ENCODE measurements at places on chromosomes 11 and 22. TPM values are rescaled to one million over a fixed set of nuclear protein-coding genes. Genes with fewer than 3 reads are reported as not detected.

- H3K27ac ChIP-seq: no peak overlapping the region
- no peak overlapping the region for H3K4me3 ChIP-seq
- no peaks in the 10 kb centered on the region for H3K4me1 ChIP-seq
- DNase-seq: no peak
- H3K27me3 ChIP-seq: no peaks in the 10 kb centered on the region
Measured at GRCh38 chr11:68146704-68147474, 25.7 kb upstream of the CHKA start.

GRCh38 chr11:69979632-69980031 lies 98.5 kb upstream of the ANO1 start:
- no peak for DNase-seq
- no peak overlapping the region for H3K4me3 ChIP-seq
- no peaks in the 10 kb centered on the region for H3K36me3 ChIP-seq
- peaks cover 28% of the 10 kb centered on the region for H3K4me1 ChIP-seq
- H3K27ac ChIP-seq: no peak overlapping the region

GRCh38 chr11:101508370-101508769 lies 75.4 kb downstream of the TRPC6 start:
- H3K36me3 ChIP-seq: no peaks in the 10 kb centered on the region
- no peak overlapping the region for H3K4me3 ChIP-seq
- H3K27me3 ChIP-seq: no peaks in the 10 kb centered on the region

GRCh38 chr22:43168471-43169309 lies 17.3 kb downstream of the TSPO start:
- no peak overlapping the region for H3K27ac ChIP-seq
- no peaks in the 10 kb centered on the region for H3K4me1 ChIP-seq
- no peak overlapping the region for H3K4me3 ChIP-seq
- peaks cover 13% of the 10 kb centered on the region for H3K36me3 ChIP-seq

DNA sequence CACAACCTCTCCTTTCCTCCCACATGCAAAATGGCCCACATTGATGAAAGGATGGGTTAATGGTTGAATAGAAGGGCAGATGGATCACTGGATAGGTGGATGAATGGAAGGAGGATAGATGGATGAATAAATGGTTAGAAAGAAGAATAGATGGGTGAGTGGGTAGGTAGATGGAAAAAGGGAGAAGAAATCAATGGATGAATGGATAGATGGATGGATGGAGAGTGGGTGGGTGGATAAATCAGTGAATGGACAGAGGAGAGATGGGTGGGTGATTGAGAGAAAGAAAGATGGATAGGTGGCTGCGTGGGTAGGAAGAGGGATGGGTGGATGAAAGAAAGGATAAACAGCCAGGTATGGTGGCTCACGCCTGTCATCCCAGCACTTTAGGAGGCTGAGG lies 1.2 kb downstream of the SEC14L3 start:
- DNase-seq: no peak
- H3K27me3 ChIP-seq: no peaks in the 10 kb centered on the region
- H3K4me3 ChIP-seq: no peak overlapping the region
- H3K27ac ChIP-seq: no peak overlapping the region
- H3K36me3 ChIP-seq: no peaks in the 10 kb centered on the region

GRCh38 chr11:36258730-36259360 lies 30.4 kb downstream of the COMMD9 start:
- no peak overlapping the region for H3K27ac ChIP-seq
- H3K27me3 ChIP-seq: no peaks in the 10 kb centered on the region

DNA sequence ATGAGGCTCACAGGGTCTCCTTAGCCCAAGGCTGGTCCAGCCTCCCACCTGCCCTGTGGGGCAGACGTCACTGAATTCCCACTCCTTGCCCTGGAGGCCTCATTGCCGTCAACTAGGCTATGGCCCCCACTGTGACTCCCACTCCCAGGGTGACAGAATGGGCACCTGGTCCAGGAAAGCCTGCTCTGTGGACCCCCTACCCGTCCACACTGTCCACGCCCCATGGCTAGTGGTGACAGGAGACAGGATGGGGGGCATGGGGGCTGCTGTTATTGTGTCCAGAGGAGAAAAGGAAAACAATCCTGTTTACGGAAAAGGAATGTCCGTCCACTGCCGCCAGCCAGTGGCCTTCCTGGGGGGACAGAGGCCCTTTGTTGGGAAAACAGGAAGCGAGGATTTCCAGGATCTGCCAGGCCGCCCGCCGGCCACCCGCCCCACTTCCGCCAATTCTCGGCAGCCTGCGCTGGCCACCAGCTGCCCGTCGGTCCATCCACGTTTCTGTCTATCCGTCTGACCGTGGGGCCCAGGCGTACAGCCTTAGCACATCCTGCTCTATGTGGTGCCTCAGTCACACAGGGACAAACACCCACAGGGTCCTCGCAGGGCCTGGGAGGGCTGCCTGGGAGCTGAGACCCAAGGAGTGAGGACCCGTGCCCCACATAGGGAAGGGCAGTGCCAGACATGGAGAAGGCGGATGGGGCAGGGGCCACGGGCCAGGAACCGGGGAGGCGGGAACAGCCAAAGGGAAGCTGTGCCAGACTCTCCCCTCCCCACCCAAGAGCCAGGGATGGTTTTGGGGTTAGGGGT lies 19.5 kb downstream of the CRELD2 start:
- no peak overlapping the region for H3K27ac ChIP-seq
- no peaks in the 10 kb centered on the region for H3K27me3 ChIP-seq
- no peaks in the 10 kb centered on the region for H3K36me3 ChIP-seq
- no peak overlapping the region for H3K4me3 ChIP-seq
- DNase-seq: no peak

- peaks cover 12% of the 10 kb centered on the region for H3K4me1 ChIP-seq
- no peaks in the 10 kb centered on the region for H3K27me3 ChIP-seq
- no peak for DNase-seq
- H3K36me3 ChIP-seq: no peaks in the 10 kb centered on the region
- H3K4me3 ChIP-seq: no peak overlapping the region
Measured at GRCh38 chr22:44154436-44154942, 26.2 kb upstream of the PARVG start.

- H3K4me1 ChIP-seq: no peaks in the 10 kb centered on the region
- no peak for DNase-seq
- H3K36me3 ChIP-seq: no peaks in the 10 kb centered on the region
- no peak overlapping the region for H3K4me3 ChIP-seq
Measured at GRCh38 chr22:23414727-23415489, 165.2 kb downstream of the IGLL1 start.

DNA sequence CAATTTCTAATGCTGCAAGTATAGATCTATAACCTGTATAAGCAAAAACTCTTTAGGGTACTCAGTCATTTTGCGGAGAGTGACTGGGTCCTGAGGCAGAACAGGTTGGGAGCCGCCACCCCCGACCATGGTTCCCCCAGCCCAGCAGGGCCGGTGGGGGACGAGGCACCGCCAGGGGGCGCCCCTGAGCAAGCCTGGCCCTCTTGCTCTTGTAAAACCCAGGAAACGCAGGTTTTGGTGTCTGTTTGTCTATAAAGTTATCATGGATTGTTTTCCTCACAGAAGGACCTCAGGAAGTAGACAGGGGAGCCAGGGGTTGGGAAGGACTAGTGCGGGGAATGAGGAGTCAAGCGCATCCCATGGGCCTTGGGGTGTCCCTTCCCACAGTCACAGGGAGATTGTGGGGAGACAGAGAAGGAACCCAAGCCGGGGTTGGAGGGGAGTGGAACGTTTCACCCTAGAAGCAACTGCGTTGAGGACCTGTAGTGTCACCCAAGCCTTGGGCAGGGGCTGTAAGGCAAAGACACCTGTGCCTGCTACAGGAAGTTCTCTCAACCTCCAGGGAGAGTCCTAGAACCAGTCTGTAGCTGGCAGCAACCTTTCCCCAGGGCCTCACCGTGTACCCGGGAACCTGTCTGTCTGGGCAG lies 26.4 kb downstream of the KCTD17 start:
- peaks cover 27% of the 10 kb centered on the region for H3K27me3 ChIP-seq
- peak; percentile 79 for DNase-seq
- H3K4me3 ChIP-seq: no peak overlapping the region
- no peaks in the 10 kb centered on the region for H3K36me3 ChIP-seq

DNA sequence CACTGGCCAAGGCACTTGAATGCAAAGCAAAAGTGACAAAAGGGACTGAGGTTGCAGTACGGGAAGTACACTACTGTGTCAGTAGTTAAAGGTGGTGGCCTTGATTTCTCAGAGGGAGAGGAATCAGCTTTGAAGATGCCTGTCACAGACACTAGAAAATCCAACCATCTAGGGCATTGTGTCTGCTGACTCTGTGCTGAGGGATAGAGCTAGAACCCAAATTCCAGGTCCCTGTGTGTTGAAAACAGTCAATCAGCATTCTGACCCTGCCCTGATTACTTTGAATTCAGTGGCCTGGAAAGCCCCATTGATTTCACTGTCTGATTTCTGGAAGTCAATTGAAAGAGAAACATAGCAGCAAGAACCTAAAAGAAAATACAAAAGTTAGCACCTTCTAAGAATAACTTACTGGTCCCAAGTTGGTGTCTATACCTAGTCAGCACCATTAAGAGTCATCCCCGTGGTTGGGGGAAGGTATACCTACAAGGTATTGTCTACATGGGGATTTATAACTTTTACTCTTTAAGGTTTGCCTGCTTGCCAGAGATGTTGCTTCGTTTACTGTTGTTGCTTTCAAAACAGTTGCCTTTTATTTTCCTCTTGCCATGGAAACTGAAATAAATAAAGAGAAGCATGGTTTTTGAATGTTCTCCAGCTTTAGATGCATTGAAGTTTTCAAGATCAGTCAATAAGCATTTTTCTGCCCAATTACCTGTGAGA lies 97.3 kb downstream of the PDHX start:
- no peak for DNase-seq
- no peak overlapping the region for H3K4me3 ChIP-seq
- no peak overlapping the region for H3K27ac ChIP-seq
- H3K27me3 ChIP-seq: no peaks in the 10 kb centered on the region

GRCh38 chr11:75482931-75483469 lies 42.7 kb downstream of the GDPD5 start:
- no peak overlapping the region for H3K4me3 ChIP-seq
- H3K27ac ChIP-seq: no peak overlapping the region

DNA sequence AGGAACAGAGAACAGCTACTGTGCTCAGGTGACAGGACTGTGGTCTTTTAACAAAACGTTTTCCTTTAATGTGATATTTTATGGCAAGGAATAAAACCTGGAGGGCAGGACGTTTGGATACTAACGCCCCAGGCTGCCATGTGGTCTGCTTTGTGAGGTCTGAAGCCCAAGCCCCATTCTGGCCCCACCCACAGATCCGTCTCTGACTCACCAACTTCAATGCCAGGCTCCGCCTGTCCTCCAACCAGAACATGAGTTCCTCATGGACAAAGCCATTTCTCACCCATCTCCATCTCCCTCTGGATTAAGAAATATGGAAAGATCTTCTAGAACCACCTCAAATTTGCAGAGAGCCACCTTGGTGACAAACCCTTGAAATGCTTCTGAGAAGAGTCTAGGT lies 148.8 kb downstream of the CRYBB2 start:
- H3K4me1 ChIP-seq: 0 out of 2 replicates have a peak, but pooled peaks cover 5% of the 10 kb centered on the region
- no peaks in the 10 kb centered on the region for H3K27me3 ChIP-seq
- no peak overlapping the region for H3K4me3 ChIP-seq
- no peaks in the 10 kb centered on the region for H3K36me3 ChIP-seq
- DNase-seq: no peak

GRCh38 chr11:44726283-44727113 lies at the start of gene TSPAN18:
TSS of gene TSPAN18 (plus strand) at chr11:44726962. CDS start at chr11:44906417, 179,455 bp downstream.
- H3K27me3 ChIP-seq: peaks cover 75% of the 10 kb centered on the region
- no peaks in the 10 kb centered on the region for H3K36me3 ChIP-seq
- H3K27ac ChIP-seq: no peak within 1 kb of the TSS
- peak within 1 kb of the TSS; percentile 93 for H3K4me3 ChIP-seq
- peaks cover 48% of the 10 kb centered on the region for H3K4me1 ChIP-seq
- DNase-seq: peak; percentile 78

GRCh38 chr11:83021780-83022125 lies 49.9 kb downstream of the RAB30 start:
- DNase-seq: no peak
- H3K4me3 ChIP-seq: no peak overlapping the region
- H3K27ac ChIP-seq: no peak overlapping the region
- H3K4me1 ChIP-seq: peaks cover 24% of the 10 kb centered on the region
- no peaks in the 10 kb centered on the region for H3K36me3 ChIP-seq

GRCh38 chr11:7645206-7645605 lies 28.1 kb downstream of the CYB5R2 start:
- no peaks in the 10 kb centered on the region for H3K36me3 ChIP-seq
- no peaks in the 10 kb centered on the region for H3K27me3 ChIP-seq
- no peak overlapping the region for H3K27ac ChIP-seq
- no peaks in the 10 kb centered on the region for H3K4me1 ChIP-seq
- no peak for DNase-seq

The SERGEF gene
- 28.9 TPM for total RNA-seq

The MPZL2 gene
- total RNA-seq: 4.2 TPM

The OR2D2 gene
- 0.24 TPM for total RNA-seq

The ZNF70 gene
- total RNA-seq: 2.6 TPM

The LRRC51 gene
- total RNA-seq: 4.3 TPM

The SLC6A5 gene
- total RNA-seq: not detected

The NXPE4 gene
- total RNA-seq: not detected

The SYCE3 gene
- not detected for total RNA-seq

The TRIM34 gene
- 1.1 TPM for total RNA-seq

All from GM23338 (cell line).